ENCODE measurements at places on chromosomes 11 and 22.

GRCh38 chr22:19974268-19974861 is 32.7 kb upstream of the TXNRD2 start:
- no peak for DNase-seq

- DNase-seq, result no peak
These were observed 223.8 kb downstream of the BLID start for GRCh38 chr11:121892131-121892681.

- DNase-seq, result no peak
These were observed 223.5 kb upstream of the BLID start for GRCh38 chr11:122339436-122340060.

DNA sequence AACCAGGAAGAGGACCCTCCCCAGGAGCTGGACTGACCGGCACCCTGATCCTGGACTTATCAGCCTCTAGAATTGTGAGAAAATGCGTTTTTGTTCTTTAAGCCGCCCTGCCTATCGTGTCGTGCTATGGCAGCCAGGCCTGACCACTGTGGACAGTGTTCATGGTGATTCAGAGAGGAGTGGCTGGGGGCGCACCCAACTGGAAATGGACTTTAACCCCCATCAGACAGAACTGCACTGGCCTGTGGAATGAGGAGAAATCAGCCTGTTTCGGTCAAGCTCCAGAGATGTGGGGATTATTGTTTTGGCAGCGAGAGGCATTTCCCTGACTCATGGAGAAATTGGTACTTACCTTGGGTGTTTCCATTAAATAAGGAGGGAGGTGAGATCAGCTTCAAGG is 1437.8 kb downstream of the BRD1 start:
- no peak for DNase-seq

DNA sequence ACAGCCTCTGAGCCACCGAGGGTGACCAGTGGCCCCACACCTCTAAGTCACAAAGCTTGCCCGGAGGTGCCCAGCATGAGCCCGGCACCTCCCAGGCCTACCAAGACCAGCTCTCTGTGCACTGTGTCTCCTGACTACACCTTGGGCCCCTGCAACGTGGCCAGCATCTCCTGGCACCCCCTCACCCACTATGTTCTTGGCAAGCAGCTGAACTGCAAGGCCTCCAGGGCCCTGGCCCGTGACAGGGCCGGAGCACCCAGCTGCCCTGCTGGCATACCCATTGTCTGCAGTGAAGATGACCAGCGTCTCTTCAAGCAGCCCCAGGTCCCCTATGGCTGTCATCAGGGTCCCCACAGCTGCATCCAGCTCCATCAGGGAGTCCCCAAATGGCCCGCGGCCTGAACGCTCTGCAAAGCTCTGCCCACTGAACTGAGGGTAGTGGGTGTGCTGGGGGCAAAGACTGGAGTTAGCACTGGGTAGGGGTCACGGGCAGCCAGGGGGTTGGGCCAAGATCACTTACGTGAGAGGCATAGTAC is 1.6 kb downstream of the ARSA start:
- DNase-seq, result no peak

DNA sequence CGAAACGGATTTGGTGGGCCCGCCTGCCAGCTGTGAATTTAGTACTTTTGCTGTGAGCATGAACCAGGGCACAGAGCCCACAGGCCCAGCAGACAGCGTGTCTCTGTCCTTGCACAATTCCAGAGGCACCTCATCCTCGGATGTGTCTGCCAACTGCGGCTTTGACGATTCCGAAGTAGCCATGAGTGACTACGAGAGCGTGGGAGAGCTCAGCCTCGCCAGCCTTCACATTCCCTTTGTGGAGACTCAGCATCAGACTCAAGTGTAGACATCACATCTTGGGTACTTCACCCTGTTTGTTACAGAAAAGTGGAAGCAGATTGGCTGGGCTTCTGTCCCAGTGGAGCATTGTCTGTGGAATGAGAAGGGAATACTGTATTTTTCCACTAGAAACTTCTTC is 78.6 kb upstream of the MTNR1B start:
- no peak for DNase-seq

DNA sequence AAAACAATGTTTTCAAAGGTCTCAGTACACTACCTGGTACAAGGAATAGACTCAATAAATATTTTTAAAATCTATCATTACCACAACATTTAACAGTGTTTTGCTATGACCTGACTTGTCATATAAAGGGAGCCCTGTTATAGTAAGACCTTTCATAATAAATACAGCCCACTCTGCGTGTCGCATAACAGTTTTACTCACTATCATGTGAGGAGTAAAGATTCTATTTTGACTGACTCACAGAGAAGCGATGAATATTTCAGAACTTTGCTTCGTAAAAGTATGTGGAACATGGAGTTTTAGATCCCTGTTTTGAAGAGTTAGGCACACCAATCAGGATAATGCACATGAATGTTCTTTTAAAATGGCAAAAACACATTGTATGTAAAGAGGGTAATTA is 531.2 kb downstream of the KCNA4 start:
- no peak for DNase-seq

DNA sequence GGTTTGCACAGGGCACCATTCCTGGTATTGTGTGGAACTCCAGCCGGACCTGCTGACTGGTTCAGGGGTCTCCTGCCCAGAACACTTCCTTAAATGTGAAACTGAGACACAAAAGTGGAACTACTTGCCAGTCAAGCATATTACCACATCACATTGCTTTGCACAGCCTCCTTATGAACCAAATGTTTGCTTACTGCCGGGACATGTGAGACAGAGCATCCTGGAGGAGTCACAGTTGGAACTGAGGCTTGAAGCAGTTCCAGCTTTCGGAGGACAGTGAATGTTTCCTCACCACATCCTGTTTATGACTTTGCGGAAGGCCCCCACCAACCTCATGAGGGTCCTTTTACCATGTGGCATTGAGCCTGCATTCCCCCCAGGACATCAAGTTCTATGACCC is 105.8 kb upstream of the ARHGAP42 start:
- DNase-seq, result no peak

DNA sequence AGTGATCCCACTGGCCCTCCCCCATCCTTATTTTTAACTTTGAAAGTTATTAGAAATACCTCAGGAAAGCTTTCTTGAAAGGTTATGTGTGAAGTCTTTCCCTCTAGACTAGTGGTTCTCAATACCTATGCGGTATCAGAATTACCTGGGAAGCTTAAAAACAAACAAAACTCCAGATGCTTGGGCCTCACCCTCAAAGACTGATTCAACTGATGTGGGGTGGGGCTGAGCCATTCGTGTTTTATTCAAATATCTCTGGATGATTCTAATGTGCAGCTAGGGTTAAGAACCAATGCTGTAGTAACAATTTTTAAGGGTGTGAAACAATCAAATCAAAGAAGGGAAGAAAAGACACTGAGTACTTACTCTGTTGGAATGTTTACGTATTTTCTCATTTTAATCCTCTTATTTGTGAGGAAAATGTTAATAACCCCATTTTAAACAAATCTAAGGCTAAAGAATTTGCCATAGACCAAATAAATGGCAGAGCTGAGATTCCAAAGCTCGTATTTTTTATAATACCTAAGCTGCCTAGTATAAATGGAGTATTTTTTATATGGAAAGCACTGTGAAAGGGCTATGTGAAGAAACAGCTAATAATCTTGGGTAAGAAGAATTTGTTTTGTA is 47.6 kb downstream of the PLEKHB1 start:
- DNase-seq, result no peak

GRCh38 chr11:6474413-6474792 is 662 bp upstream of the TRIM3 start:
- DNase-seq, result no peak

- no peak for DNase-seq
These were observed 14.5 kb downstream of the ACP2 start for GRCh38 chr11:47233989-47234668.

DNA sequence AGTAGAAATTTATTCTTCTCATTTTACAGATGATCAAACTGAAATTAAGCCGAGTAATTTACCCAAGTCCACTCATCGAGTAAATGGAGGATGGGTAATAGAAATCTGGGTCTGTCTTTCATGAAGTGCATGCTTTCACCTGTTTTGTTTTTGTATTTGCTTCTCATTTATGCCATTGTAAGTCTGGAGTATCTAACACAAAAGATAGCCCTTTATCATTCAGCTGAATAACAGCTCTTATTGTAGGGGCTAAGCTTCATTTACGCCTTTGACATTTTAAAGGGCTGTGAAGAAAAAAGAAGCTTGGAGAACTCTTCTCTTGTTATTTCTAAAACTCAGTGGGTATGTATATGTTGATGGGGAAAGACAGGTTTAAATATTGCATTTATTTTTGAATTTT is 1196.2 kb upstream of the TENM4 start:
- no peak for DNase-seq

DNA sequence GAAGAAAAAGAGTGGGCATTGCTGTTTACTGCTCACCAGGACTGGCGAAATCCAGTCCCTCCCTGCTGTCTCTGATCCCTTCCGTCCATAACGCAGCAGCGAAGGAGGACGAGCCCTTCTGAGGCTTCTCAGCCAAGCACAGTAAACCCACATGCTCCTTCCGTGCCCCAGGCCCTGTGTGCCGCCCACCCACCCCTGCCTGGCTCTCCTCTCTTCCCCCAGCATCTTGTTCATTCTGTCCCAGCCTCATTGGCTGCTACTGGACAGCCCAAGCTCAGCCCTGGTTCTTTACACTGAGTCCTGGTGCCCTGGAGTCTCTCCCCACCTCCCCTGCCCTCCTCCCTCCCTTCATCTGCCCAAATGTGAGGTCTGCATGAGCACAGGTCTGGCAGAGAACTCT is 559.7 kb downstream of the BRD1 start:
- no peak for DNase-seq

GRCh38 chr22:40176921-40177737 is 596 bp upstream of the TNRC6B start:
- DNase-seq, result peak; percentile 68

- no peak for DNase-seq
These were observed 27.6 kb downstream of the TENM4 start for GRCh38 chr11:79413268-79413667.

- DNase-seq, result no peak
These were observed 125.0 kb downstream of the UVRAG start for GRCh38 chr11:75939992-75940391.

DNA sequence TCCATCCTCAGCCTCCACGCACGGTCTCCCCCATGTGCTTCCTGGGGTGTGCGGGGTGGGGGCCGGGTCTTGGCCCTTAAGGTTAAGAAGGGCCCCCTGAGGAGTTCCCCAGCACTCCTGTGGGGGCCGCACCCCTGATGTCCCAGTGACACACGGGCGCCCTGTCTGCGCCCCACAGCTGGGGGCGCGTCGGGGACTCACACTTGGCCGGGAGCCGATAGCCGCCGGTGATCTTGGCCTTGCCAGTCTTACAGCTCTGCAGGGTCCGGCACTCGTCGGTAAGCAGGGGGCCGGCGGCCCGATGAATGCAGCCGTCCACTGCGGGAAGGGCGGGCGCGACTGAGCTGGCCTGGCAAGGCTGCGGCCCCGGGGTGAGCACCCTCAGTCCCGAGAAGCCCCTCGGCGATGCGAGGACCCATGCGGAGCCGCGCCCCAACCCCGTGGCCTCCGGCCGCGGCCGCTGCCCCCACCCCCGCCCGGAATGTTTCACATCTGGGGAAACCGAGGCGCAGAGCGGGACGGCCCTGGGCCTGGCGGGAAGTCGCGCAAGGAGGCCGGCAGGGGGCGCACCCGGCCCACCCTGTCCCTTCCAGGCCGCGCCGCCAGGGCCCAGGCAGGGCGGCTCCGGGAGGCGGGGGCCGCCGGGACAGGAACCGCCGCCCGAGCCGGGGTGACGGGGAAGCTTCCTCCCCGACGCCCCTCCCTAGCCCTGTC is 13.9 kb downstream of the OTUB1 start:
- peak; percentile 72 for DNase-seq

DNA sequence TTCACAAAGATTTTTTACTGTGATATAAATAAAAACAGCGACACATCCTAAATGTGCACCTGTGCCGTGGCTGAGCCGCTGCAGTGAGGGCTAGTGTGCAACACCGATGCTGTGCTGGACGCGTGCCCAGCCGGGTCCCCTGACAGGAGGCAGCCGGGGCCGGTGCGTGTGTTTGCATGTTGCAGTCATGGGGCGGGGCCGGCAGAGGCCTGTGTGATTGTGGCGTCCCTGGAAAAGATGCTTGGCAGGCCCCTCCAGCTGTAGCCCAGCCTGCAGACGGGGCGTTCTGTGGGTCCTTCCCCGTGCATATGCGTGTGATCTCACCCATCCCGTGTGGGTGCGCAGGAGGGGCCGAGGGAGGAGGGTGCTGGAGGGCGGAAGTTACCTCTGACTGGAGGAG is 30.6 kb downstream of the MUC6 start:
- DNase-seq, result no peak

GRCh38 chr11:2899080-2899783 is 13.7 kb upstream of the CDKN1C start:
- no peak for DNase-seq

Data from activated T-cell treated with anti-CD3 and anti-CD28 coated beads for 48 hours (primary cell).